ENCODE measurements at places on chromosomes 1 and 21.

DNA sequence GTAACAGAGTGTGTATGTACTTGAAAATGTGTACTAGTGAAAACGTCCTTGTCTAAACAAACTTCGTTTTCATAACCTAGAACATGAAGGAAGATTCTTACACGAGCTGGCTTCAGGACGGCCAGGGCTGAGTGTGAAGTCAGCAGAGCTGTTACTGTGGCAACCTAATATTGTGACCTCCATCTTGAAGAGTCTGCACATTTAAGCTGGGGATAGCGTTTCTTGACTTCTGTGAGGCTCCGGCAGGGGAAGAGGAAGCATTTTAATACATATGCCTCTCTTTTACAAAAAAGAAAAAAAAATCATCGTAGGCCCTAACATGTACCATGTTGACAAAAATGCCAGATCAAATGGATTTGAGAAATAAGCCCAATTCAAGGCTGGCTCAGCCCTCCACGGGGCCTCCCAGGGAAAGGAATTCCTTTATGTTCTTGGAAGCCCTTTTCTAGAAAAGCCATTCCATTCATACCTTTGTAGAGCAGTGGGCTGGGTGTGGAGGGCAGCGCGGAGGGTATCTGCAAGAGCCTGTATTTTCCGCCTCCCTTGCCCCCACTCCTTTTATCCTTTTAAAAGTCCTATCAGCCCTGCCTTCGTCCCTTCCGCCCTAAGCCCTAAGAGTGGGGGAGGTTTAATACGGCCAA lies 51.1 kb downstream of the SIM2 start:
- DNase-seq: no peak

- DNase-seq: no peak
Observed at GRCh38 chr1:117312453-117313138, 54.7 kb upstream of the MAN1A2 start.

DNA sequence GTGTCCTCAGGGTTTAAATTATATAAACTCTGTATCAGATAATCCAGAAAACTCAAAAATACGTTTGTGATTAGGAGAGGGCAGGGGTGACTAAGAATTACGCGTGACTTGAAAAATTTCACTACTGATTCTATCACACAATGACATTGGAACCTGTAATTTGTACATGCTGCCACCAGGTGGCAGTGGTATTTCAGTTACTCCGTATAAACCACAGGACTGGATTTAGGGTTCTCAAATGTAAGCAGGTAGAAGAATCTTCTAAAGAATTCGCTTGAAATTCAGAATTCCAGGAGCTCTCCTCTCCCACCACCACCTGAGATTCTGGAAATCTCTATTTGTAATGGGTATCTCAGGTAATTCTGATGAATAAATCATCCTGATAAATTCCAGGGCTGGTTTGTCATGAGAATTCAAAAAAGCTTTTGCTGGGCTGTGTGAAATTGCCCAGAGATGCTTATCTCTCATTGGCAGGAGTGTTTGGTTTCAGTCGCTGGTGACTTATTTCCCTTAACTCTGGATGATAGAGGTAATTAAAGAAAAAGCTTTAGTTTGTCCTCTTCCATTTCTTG lies 1.7 kb upstream of the KRTAP7-1 start:
- peak; percentile 1 for DNase-seq

DNA sequence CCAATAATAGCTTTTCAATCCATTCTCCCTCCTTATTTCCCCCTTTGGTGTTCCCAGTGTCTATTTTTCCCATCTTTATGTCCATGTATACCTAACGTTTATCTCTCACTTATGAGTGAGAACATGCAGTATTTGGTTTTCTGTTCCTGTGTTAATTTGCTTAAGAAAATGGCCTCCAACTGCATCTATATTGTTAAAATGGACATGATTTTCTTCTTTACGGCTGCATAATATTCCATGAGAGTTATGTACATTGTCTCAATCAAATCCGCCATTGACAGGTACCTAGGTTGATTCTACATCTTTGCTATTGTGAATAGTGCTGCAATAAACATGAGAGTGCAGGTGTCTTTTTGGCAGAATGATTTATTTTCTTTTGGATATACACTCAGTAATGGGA lies 126.7 kb downstream of the CTH start:
- no peak for DNase-seq

DNA sequence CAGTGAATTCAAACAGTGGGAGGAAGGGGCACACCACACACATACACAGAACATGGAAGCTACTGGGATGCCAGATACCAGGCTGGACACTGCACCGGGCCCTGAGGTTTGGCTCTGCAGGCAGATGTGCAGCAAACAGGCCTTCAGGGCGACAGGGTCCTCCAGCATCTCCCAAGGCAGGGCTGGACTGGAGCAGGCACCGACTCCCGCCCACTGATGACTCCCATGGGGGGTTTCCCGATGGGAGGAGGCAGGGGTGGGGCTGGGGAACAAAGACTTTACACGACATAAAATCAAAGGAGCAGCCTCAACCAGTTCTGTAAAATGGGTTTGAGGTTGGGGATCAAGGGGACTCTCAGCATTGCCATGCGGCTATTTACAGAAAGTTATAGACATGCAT lies 118.1 kb downstream of the SYT2 start:
- no peak for DNase-seq

GRCh38 chr21:18204931-18205330 lies 39.7 kb upstream of the CHODL start:
- DNase-seq: no peak

DNA sequence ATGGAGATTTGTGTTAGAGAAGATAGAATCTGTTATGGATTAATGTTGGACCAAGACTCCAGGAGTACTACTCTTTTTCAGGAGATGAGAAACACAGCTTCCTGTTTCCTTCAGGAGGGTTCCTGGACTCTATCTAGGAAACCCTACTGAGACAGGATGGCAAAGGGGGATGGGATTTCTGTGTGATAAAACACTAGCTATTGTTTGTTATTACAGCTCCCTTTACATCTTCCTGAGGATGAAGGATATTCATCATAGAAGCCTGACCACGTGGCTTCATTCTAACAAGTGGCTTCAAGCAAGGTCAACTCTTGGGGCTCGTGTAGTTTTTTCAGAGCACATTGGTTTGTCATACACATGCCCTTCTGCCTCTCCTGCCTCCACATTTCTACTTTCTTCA lies 33.3 kb downstream of the RGL1 start:
- DNase-seq: no peak

DNA sequence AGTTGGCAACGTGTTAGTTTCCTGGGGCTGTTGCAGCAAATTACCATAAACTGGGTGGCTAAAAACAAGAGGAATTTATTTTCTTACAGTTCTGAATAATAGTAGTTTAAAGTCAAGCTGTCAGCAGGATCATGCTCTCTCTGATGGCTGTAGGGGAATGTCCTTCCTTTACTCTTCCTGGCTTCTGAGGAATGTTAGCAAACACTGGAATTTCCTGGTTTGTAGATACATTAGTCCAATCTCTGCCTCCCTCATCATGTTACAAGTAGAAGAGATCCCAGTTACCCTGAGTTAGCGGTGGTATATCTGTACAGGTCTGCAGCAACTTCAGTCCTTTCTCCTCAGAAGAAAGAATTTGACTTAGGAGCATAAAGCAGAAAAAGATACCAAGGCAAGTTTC lies 2249.1 kb downstream of the NCAM2 start:
- DNase-seq: no peak

DNA sequence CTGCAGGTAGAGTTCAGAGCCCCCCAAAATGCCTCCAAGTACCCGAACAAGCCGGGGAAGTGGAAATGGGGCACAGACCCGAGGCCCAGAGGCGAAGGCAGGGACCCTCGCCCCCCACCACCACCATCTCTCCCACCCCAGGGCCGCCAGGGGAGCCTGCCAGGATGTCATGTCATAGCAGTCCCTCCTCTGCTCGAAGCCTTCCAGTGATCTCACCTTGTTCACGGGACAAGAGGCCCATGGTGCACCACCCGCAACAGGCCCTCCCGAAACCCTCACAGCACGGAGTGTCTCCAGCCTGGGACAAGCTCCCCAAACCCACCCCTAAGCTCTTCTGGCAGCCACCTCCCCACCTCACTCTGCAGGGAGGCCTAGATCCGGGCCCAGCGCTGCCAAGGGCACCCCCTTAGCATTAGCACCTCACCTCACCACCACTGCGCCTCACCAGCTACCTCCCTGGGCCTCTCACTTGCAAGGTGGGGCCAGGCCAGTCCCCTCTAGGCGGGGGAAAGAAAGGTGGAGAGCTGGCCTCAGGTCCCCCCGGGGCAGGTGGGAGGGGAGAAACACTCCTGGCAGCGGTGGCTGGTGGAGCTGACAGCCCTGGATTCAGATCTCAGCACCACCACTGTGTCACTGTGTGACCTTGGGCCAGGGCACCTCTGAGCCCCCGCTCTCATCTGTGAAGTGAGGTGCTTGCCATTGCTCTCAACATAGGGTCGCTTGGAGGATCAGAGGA lies 13.3 kb downstream of the CHD5 start:
- DNase-seq: no peak

DNA sequence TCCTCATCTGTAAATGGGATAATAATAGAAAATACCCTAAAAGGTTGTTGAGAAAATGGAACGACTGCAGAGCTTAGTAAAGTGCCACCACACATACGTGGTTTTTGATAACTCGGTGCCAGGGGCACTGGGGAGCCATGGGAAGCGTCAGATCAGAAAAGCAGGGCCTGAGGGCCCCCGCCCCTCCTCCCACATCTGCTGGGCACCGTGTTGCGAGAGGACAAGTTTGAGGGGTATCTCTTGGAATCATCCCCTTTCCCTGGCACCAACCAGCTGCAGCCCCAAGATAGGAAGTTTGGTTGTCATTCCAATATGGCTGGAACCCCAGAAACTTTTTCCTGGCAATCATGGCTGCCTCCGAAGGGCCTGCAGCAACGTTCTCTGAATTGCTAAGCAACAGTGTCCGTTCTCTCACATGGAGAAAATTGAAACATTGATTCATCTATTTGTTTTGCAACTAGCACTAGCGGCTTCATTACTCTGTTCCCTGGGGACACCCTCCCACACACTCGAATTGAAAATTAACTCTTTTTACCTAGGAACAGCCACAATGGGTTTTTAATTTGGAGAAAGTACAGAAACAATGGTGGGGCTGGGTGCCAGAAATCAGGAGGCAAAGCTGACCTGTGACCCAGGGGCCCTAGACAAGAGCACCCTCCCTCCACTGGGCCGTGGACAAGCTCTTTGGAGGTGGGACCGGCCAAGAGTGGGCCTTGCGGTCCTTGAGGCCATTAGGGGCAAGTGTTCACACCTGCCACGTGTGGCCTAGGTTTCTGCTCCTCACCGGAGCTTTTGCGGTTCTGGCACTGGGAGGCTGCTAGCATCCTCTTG lies 190.0 kb upstream of the VAMP3 start:
- DNase-seq: peak; percentile 62
